ENCODE measurements at places on chromosomes 7 and 10. TPM values are rescaled to one million over a fixed set of nuclear protein-coding genes. Genes with fewer than 3 reads are reported as not detected.

DNA sequence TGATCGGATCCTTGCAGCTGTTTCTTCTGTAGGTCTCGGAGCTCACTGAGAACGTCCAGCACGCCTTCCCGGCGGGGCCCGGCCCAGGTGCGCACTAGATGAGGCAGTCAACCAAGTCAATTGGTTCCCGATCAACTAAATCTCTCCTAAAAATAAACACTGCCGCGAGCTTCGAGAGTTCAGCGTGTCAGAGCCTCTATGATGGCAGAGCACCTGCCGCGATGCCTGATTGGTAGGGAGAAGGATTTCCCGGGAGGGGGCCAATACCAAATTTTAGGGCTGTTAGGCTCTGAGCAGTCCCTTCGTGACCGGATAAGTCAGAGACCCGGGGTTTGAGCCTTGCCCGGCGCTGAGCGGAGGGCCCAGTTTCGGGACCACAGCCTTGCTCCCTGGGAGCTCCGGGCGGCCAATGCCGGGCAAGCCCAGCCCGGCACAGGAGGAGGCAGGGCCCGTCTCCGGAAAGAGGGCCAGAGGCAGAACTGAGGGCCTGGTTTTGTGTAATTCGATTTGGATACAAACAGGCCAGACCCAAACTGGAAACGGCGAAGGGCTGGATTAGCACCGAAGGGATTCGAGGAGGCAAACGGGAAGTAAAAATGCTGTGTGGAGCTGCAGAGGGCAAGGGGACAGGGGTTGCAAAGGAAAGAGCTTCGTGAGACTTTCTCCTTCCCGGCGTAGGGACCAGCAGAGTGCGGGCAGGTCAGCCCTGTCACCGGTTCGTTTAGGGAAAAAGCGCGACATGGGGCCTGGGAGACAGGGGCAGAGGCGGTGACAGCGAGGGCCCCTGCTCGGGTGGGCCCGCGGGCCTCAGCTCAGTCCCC lies 569 bp downstream of the SLC26A5 start:
- peaks cover 38% of the 10 kb centered on the region for H3K27me3 ChIP-seq
- peak overlapping the region; percentile 49 for H3K4me3 ChIP-seq
- no peaks in the 10 kb centered on the region for H3K36me3 ChIP-seq

Gene ZNF282
- total RNA-seq, result 26.9 TPM

Gene CYP3A5
- total RNA-seq, result 0.07 TPM

Gene HOGA1
- total RNA-seq, result 0.31 TPM

DNA sequence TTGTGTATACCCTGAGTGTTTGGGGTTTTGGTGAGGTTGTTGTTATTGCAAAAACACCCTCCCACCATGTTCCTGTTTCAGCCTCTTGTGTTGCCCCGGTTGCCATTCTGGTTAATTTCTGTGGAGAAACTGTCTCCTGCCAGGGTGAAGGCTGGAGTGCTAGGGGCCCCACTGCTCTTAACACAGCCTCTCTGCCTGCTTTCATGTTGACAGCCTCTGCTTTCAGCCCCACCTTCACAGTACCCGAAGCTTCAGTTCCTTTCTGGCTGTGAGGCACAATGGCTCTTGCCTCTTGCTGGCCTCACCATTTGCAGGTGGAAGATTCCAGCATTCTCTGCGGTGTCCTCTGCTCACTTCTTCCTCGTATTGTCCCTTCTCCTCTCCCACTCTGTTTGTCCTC lies 19.2 kb downstream of the SLC18A2 start:
- peaks cover 10% of the 10 kb centered on the region for H3K27me3 ChIP-seq
- no peaks in the 10 kb centered on the region for H3K4me1 ChIP-seq
- no peaks in the 10 kb centered on the region for H3K36me3 ChIP-seq
- DNase-seq, result no peak
- no peak overlapping the region for H3K27ac ChIP-seq

DNA sequence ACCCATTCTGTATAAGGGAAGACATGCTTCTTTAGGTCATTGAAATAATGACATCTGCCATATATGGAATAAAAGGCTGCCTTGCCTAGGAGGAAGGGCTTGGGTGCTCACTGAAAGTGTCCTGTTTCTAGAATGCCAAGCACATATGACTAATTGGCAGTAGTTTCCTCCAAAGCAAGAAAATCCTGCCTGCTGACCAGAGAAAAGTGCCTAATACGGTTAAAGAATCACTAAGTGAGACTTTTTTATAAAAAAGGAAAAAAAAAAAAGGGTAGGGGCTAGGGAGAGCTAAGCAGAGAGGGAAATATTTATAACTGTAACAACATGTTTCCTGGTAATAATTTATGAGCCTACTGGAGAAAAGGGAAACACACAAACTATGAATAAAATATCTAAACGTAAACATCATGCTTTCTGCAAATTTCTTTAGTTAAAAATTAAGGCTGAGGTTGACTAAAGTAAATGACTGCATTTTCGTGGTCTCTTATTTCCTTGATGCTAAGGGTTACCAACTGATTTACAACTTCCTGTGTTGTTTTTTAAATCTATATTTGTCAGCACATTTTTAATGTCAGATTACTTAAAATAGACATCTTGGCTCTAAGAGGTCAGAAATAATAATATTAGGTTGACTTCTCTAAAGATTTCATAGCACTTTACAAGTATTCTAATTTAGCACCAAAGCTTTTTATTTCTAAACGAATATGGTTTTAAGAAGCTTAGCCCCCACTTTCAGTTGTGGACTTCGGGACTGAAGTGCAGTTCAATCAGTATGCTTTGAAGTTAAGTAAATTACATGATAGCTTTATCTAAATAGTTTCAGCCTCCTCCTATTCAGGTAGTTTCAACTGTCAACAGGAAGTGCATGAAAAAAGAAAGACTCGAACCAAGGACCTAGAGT lies 89.6 kb downstream of the CABCOCO1 start:
- H3K4me3 ChIP-seq, result no peak overlapping the region
- no peaks in the 10 kb centered on the region for H3K36me3 ChIP-seq
- peaks cover 23% of the 10 kb centered on the region for H3K4me1 ChIP-seq
- no peaks in the 10 kb centered on the region for H3K27me3 ChIP-seq
- peak; percentile 61 for DNase-seq

DNA sequence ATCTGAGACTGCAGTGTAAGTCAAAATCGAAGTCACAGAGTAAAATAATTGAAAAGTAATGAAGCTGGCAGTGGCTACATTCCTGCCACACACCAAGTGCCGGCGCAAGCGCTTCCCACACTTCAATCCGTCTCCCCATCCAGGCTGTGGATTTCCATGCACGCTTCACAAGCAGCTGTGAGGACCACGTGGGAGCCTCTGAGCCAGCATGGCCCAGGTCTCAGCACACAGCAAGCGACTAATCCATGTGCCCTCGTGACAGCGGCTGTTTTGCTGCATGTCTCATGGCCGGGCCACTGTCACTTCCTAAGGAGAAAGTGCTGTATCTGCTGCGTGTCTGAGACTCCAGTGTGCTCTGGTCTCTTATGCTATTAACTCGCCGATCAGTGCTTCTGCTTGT lies 566.9 kb downstream of the DNAJB6 start:
- DNase-seq, result no peak
- no peaks in the 10 kb centered on the region for H3K27me3 ChIP-seq
- H3K27ac ChIP-seq, result no peak overlapping the region
- H3K36me3 ChIP-seq, result no peaks in the 10 kb centered on the region

Gene NRG3
- 2.3 TPM for total RNA-seq

- H3K4me1 ChIP-seq, result no peaks in the 10 kb centered on the region
- no peak for DNase-seq
- no peaks in the 10 kb centered on the region for H3K27me3 ChIP-seq
- no peak overlapping the region for H3K27ac ChIP-seq
- no peak overlapping the region for H3K4me3 ChIP-seq
Measured at GRCh38 chr10:53990799-53991238, 810.2 kb downstream of the PCDH15 start.

Gene TAF5
- 3.3 TPM for total RNA-seq

- H3K36me3 ChIP-seq, result no peaks in the 10 kb centered on the region
- no peaks in the 10 kb centered on the region for H3K4me1 ChIP-seq
- H3K27me3 ChIP-seq, result no peaks in the 10 kb centered on the region
- DNase-seq, result no peak
Measured at GRCh38 chr7:17067691-17068090, 185.9 kb upstream of the AGR3 start.

Gene GPNMB
- 0.91 TPM for total RNA-seq

DNA sequence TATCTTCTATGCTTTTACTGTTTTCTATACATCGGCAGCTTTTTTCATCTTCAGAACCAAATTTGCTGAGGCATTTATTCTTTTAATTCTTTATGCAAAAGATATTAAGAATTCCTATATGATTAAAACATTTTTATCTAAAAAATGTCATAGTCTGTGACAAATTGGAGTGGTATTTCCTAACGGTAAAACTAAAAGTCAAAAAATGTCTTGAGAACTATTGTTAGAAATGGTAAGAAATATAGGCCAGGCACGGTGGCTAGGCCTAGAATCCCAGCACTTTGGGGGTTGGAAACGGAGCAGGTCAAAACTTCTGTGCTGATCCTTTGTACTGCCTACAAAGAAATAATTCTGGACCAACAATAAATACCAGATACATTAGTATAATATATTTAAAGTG lies 57.7 kb upstream of the PRR15 start:
- peaks cover 6% of the 10 kb centered on the region for H3K4me1 ChIP-seq
- DNase-seq, result no peak
- no peak overlapping the region for H3K4me3 ChIP-seq
- no peaks in the 10 kb centered on the region for H3K27me3 ChIP-seq
- H3K36me3 ChIP-seq, result no peaks in the 10 kb centered on the region

GRCh38 chr7:5173496-5173895 lies 16.5 kb upstream of the WIPI2 start:
- no peaks in the 10 kb centered on the region for H3K27me3 ChIP-seq
- no peak for DNase-seq
- H3K27ac ChIP-seq, result no peak overlapping the region
- H3K4me3 ChIP-seq, result no peak overlapping the region
- no peaks in the 10 kb centered on the region for H3K36me3 ChIP-seq
- peaks cover 10% of the 10 kb centered on the region for H3K4me1 ChIP-seq

- H3K36me3 ChIP-seq, result no peaks in the 10 kb centered on the region
- H3K4me3 ChIP-seq, result no peak overlapping the region
- no peaks in the 10 kb centered on the region for H3K4me1 ChIP-seq
- no peak overlapping the region for H3K27ac ChIP-seq
- peak; percentile 34 for DNase-seq
Measured at GRCh38 chr7:82740246-82740848, 296.8 kb upstream of the CACNA2D1 start.

GRCh38 chr7:85771516-85771915 lies 584.7 kb upstream of the SEMA3D start:
- H3K4me3 ChIP-seq, result no peak overlapping the region
- no peaks in the 10 kb centered on the region for H3K36me3 ChIP-seq
- H3K27me3 ChIP-seq, result no peaks in the 10 kb centered on the region
- no peak overlapping the region for H3K27ac ChIP-seq

- peak overlapping the region; percentile 52 for H3K4me3 ChIP-seq
- no peaks in the 10 kb centered on the region for H3K36me3 ChIP-seq
- H3K27ac ChIP-seq, result no peak overlapping the region
- H3K4me1 ChIP-seq, result peaks cover 2% of the 10 kb centered on the region
- DNase-seq, result no peak
- H3K27me3 ChIP-seq, result no peaks in the 10 kb centered on the region
Measured at GRCh38 chr10:45419676-45420025, 45.6 kb downstream of the ALOX5 start.

DNA sequence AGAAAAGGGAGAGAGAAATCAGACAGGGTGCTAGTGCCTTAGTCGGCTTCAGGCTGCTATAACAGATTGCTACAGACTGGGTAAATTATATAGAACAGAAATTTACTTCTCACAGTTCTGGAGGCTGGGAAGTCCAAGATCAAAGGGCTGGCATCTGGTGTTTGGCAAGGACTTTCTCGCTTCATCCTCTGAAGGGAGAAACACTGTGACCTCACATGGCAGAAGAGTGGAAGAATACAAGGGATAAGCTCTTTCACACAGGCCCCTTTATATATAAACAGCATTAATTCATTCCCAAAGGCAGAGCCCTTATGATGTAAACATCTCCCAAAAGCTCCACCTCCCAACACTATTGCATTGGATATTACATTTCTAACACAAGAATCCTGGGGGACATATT lies 235.5 kb upstream of the INHBA start:
- H3K4me1 ChIP-seq, result peaks cover 10% of the 10 kb centered on the region
- H3K27me3 ChIP-seq, result no peaks in the 10 kb centered on the region
- H3K36me3 ChIP-seq, result no peaks in the 10 kb centered on the region
- H3K27ac ChIP-seq, result no peak overlapping the region
- no peak for DNase-seq

DNA sequence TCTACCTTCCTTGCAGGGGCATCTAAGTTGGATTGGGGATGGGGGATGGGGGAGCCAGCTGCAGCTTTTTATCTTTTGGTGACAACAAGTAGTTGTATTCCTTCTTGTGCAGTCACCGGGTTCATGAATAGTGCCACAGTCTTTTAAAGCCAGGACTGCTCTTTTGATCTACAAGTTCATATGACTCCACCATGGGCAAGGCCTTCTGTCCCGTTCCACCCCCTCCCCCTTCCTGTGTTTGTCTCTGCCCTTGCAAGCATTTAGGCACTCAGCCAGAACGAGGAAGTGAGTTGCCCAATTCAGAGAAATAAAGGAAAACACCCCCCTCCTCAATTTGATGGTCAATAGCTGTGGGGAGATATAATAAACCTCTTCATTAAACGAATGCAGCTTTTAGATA lies 44.8 kb upstream of the EGR2 start:
- no peaks in the 10 kb centered on the region for H3K36me3 ChIP-seq
- no peak overlapping the region for H3K27ac ChIP-seq
- no peak overlapping the region for H3K4me3 ChIP-seq
- peaks cover 2% of the 10 kb centered on the region for H3K27me3 ChIP-seq
- no peaks in the 10 kb centered on the region for H3K4me1 ChIP-seq

DNA sequence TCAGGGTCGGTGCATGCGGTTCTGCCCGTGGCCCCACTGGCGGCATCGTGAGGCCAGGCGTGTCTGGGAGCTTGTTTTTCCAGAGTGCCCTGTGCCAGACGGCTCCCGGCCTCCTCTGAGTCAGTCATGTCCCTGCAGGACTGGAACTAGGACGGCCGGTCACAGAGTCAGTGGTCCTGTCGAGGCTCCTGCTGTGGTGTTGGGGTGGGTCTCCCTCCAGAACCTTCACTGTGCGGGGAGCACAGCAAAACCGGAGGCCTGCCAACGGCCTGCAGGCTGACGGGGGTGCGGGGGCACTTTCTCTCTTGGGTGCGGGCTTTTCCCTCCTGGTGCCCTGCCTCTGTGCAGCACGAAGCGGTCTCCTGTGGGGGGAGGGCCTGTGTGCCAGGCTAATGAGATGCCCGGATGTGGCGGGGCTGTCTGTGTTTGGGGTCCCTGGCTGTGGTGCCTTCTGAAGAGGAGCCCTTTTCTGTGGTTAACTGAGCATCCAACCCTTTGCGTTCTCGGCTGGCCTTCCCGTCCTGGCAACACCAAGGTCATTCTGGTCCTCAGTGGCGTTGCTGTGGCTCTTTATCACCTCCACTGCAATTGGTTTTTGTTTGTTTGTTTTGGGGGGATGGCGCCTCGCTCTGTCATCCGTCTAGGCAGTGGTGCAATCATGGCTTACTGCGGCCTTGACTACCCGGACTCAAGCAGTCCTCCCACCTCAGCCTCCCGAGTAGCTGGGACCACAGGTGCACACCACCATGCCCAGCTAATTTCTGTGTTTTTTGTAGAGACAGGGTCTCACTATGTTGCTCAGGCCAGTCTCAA lies 8.0 kb downstream of the GET4 start:
- H3K4me3 ChIP-seq, result no peak overlapping the region
- no peak for DNase-seq
- no peaks in the 10 kb centered on the region for H3K36me3 ChIP-seq
- H3K27ac ChIP-seq, result no peak overlapping the region
- no peaks in the 10 kb centered on the region for H3K27me3 ChIP-seq

GRCh38 chr10:73079779-73080541 lies 16.7 kb downstream of the P4HA1 start:
- peaks cover 2% of the 10 kb centered on the region for H3K4me1 ChIP-seq
- H3K4me3 ChIP-seq, result no peak overlapping the region
- no peaks in the 10 kb centered on the region for H3K27me3 ChIP-seq
